ENCODE measurements at places on chromosomes 2 and 18. TPM values are rescaled to one million over a fixed set of nuclear protein-coding genes. Genes with fewer than 3 reads are reported as not detected.
A peak's percentile ranks its signal among the peaks of the same experiment; 100 is the strongest.

DNA sequence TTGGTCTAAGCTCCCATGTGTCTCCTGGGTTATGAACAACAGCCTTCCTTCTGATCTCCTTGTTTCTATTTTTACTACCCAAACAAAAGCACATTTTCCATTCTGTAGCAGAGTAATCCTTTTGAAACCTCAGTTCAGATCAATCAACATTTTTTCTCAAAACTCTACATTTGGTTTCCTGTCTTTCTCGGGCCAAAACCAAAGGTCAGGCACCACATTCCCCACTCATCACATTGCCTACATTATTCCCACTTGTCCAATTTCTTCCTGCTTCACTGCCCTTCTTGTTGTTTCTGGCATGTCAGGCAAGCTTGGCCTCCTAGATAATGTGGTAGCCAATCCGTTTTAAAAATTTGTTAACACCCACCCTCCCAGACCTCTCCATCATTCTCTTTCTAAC, 196.8 kb downstream of the PPP1R1C start:
- peaks cover 5% of the 10 kb centered on the region for H3K36me3 ChIP-seq
- H3K27me3 ChIP-seq: no peaks in the 10 kb centered on the region
- H3K27ac ChIP-seq: no peak overlapping the region
- no peak overlapping the region for H3K4me3 ChIP-seq
- H3K4me1 ChIP-seq: no peaks in the 10 kb centered on the region
- DNase-seq: no peak

Gene GCFC2
- total RNA-seq: 35.5 TPM

DNA sequence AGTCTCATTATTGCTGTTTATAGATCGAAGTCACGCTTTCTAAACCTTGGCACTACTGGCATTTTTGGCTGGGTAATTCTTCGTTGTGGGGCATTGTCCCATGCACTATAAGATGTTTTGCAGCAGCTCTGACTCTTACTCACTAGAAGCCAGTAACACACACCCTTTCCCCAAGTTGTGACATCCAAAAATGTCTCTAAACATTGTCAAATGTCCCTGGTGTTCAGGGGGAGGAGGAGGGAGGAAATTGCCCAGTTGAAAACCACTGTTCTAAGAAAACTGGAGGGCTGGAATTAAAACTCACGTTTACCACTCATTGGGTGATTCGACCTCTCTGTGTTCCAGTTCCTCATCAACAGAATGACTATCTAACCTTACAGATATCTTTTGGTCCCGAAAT, 115.7 kb upstream of the KLF7 start:
- DNase-seq: no peak
- peaks cover 13% of the 10 kb centered on the region for H3K4me1 ChIP-seq
- H3K36me3 ChIP-seq: no peaks in the 10 kb centered on the region
- no peak overlapping the region for H3K27ac ChIP-seq

GRCh38 chr2:71538656-71539265, 85.4 kb downstream of the DYSF start:
- H3K4me3 ChIP-seq: no peak overlapping the region
- no peaks in the 10 kb centered on the region for H3K27me3 ChIP-seq
- no peaks in the 10 kb centered on the region for H3K4me1 ChIP-seq
- no peak overlapping the region for H3K27ac ChIP-seq
- DNase-seq: peak; percentile 34
- no peaks in the 10 kb centered on the region for H3K36me3 ChIP-seq

GRCh38 chr2:176415174-176415895, 146.1 kb downstream of the MTX2 start:
- H3K4me3 ChIP-seq: no peak overlapping the region
- H3K27ac ChIP-seq: no peak overlapping the region
- H3K36me3 ChIP-seq: no peaks in the 10 kb centered on the region
- H3K27me3 ChIP-seq: no peaks in the 10 kb centered on the region

Gene KYNU
- 2.3 TPM for total RNA-seq

Gene ELOA2
- total RNA-seq: not detected

- H3K4me3 ChIP-seq: no peak overlapping the region
- no peaks in the 10 kb centered on the region for H3K27me3 ChIP-seq
- no peak overlapping the region for H3K27ac ChIP-seq
- H3K36me3 ChIP-seq: no peaks in the 10 kb centered on the region
- H3K4me1 ChIP-seq: no peaks in the 10 kb centered on the region
- no peak for DNase-seq
Measured at GRCh38 chr2:177171418-177171865, 41.2 kb upstream of the HNRNPA3 start.

Gene NOSTRIN
- 12.5 TPM for total RNA-seq

Gene IDH1
- 46.4 TPM for total RNA-seq

- H3K27ac ChIP-seq: no peak overlapping the region
- no peaks in the 10 kb centered on the region for H3K36me3 ChIP-seq
- H3K4me1 ChIP-seq: no peaks in the 10 kb centered on the region
- DNase-seq: no peak
- no peak overlapping the region for H3K4me3 ChIP-seq
Measured at GRCh38 chr2:238379096-238379810, 47.5 kb upstream of the ASB1 start.

Gene SERPINB10
- not detected for total RNA-seq

All from sigmoid colon (tissue), 7 donors.